ENCODE measurements at places on chromosomes 6 and 20.
A peak's percentile ranks its signal among the peaks of the same experiment; 100 is the strongest.

DNA sequence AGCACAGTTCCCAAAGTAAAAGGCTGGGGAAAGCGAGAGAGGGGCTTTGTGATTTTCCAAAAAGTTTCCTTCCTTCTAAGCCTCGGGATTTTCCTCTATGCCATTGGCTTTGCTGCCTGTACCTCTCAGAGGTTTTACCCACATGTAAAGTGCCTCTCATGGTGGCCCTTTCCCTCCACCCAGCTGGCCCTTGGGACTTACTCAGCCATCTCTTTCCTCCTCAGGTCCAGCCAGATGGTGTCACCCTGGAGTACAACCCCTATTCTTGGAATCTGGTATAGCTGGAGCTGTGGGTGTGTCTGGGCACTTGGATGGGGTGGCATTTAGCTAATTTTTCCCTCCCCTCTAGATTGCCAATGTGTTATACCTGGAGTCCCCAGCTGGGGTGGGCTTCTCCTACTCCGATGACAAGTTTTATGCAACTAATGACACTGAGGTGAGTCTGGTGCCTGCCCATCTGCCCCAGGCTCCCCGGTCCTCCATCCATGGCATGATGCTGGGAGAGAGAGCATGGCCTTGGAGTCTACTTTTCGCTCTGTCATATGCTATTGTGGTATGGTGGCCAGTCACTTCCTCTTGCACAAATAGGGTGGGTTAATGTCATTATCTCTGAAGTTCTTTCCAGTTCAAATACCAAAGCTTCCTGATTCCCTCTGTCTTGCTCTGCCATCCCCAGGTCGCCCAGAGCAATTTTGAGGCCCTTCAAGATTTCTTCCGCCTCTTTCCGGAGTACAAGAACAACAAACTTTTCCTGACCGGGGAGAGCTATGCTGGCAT lies 1.1 kb downstream of the CTSA start:
- DNase-seq, result no peak

DNA sequence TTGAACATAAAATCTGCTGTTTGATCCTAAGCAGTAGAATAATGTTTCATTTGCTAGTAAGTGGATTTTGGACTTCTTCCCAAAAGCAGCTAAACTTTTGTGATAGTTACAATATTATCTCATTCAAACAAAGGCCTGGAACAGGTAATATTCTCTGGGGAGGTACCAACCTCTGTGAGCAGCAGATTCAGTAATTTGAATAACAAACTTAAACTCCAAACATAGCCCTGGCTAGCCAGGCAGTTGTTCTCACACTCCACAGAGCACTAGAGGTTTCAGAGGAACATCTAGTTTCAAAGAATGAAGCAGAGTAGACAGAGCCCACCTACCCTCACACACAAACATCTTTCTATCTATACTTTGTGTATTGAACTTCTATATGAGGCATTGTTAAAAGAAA lies 40.9 kb downstream of the LGSN start:
- no peak for DNase-seq

DNA sequence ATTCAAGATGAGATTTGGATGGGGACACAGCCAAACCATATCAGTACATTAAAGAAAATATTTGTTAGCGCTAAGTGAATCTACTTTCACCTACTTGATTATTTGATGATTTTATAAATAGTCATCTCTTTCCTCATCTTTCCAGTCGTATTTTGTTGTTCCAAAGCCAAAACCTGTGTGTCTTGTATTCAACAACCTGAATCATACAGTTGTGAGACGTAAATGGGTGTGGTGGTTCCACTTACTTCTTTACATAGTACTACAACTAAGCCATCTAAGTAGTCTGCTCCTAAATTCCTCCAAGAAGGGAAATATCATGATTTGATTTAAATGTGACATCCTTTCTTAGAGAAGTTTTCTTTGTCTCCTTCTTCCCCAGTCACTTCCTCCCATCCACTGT lies 132.8 kb downstream of the ESR1 start:
- DNase-seq, result no peak

- no peak for DNase-seq
Observed at GRCh38 chr6:163667372-163668060, 253.0 kb downstream of the QKI start.

DNA sequence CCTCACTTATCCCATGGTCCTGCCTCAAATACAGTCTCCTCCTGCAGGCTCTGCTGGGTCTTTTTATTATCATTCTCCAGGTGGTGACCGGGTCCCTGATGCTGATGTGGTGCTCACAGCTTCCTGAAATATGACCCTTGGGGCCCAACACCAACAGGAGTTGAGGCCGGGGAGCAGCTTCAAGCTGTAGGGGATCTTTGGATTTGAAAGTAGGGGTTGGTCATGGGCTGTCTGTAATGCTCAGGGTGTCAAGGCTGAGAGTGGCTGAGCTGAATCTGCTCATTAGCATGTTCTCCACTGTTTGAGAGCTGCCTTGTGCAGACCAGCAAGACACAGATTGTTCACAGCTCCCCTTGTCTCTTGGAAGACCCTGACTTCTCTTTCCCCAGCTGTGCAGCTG lies 35.5 kb downstream of the HLA-F start:
- DNase-seq, result no peak

DNA sequence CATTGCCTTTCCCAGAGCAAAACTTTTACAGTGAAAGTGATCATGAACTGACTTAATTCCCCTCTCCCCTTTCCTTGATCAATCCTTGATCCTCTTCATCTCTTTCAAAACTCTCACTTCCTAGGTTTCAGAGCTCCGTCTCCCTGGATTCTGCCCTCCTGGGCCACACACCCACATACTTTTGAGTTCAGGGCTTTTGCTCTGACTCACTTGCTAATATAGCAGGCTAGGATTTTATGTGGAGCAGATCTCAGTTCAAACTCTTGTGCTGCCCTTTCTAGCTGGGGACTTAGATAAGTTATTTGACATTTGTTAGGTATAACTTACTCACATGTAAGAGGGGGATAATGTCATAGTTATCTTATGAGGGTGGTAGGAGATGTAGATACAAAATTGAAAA lies 109.1 kb upstream of the MLIP start:
- no peak for DNase-seq

DNA sequence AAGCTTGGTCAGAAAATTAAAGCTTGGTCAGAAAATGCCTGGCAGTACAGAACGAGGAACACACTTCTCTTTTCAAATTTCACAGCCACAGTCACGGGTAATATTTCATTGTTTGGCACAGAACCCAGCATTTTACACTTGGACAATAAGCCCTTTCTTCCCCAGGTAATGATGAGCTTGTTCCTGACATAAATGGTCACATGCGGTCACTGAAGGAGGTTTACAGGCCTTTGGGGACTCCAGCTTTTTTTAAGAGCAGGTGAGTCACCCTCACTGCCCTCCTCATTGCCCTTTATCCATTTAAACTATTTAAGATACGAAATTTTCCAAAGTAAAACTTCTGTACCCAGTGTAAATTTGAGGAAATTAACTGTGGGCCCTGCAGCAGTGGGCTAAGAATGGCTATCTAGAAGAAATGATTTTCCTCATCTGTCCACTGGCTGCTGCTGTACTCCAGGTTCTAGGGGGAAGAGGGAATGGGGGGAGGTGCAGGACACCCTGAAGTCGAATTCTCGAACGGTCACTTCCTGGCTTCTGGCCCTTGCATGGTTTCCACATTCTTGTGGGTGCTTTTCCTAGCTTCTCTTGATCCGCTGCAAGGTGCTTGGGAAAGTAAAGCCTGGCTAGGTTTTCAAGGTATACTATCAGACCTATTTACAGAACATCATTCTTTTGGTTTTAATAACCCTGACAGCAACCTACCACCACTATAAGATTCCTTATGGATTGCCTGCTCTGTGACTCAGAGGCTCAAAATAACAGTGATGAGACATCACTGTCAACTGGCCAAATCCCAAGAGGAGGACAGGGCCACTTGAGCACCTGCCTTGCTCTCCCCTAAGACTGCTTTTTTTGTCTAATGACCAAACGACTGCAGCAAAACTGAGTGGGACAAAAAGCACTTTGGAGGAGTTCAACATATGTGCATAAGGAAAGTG lies 75.8 kb downstream of the PREP start:
- DNase-seq, result no peak

GRCh38 chr6:148951662-148952061 lies 204.8 kb downstream of the UST start:
- no peak for DNase-seq

GRCh38 chr6:132669690-132670291 lies 10.8 kb upstream of the TAAR1 start:
- no peak for DNase-seq

DNA sequence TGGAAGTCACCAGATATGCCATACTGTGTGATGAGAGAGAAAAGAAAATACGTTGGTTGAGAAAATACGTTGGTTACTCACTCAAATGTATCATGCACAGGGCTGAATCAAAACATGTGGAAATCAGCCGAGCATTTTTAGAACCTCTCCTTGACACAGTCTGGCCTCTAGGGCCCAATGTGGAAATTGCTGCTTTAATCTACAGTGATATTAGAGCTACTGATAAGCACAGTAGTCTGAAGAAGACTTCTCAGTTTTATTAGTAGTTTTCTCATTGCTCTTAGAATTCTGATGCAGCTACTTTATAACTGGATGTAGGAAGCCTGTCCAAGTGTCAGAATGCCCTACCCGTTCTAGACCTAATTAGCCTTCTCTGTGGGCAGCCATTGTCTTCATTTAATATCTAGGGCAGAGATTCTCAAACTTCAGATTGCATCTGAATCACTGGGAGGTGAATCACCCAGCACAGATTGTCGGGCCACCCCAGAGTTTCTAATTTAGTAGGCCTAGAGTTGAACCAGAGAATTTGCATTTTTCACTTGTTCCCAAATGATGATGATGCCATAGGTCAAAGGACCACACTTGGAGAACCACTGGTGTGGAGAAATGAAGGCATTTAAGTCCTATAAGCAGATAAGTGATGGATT lies 229.1 kb downstream of the PLCB1 start:
- DNase-seq, result no peak

DNA sequence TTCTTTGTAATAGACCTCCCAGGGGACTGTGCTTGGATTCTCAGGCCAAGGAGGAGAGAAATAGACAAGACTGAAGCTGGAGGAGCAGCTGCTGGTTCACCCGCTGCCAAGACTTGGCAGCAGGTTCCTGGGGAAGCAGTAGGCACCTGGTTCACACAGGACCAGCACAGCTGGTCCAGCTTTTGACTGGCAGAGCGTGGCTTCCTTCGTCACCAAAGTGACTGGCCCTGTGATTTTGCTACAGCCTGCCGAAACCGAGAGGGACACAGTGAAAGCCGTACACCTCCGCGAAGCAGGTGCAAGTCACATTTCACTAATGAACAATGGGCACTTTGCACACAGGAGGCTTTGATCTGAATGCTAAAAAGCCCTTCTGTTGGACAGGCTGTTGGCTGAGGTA lies 199.0 kb downstream of the RNF144B start:
- DNase-seq, result no peak

GRCh38 chr6:128964233-128964755 lies 81.4 kb downstream of the LAMA2 start:
- DNase-seq, result no peak

DNA sequence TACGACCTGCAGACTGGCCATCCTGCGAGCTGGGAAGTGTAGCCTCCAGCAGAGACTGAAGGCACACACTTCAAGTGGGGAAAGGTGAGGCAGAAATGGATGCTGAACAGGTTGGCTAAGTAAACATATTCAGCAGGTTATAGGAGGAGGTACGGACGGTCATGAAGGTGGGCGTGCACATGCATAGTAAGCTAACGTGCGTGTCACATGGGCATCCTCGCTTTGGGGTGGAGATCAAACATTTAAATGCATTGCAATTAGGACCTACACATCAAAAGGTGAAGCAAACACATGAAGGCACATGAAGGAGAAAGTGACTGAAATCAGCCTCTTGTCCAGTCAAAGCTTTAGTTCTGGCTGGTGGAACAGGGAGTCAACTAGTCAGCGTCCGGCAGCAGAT lies 305.6 kb upstream of the EXOC2 start:
- DNase-seq, result no peak

GRCh38 chr6:126539022-126539421 lies 199.1 kb downstream of the CENPW start:
- no peak for DNase-seq

- DNase-seq, result peak; percentile 77
Observed at GRCh38 chr20:63873477-63873971, 8.5 kb downstream of the TPD52L2 start.

DNA sequence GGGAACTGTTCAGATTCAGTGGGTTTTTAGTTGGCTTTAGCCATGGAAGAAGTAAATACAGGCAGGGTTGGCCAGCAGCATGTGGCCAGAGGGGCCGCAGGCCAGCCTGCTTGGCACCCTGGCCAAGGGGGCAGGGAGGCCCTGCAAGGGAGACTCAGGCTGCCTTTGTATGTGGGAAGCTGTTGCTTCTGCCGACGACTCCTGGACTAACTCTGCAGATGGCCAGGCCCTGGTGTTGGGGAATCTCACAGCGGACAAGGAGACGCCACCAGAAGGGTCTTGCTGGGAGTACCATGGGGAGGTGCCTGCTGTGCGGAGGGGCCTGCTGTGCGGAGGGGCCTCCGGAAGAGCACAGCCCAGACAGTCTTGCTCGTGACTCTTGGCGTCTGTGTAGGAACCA lies 25.2 kb downstream of the PYGB start:
- peak; percentile 25 for DNase-seq

DNA sequence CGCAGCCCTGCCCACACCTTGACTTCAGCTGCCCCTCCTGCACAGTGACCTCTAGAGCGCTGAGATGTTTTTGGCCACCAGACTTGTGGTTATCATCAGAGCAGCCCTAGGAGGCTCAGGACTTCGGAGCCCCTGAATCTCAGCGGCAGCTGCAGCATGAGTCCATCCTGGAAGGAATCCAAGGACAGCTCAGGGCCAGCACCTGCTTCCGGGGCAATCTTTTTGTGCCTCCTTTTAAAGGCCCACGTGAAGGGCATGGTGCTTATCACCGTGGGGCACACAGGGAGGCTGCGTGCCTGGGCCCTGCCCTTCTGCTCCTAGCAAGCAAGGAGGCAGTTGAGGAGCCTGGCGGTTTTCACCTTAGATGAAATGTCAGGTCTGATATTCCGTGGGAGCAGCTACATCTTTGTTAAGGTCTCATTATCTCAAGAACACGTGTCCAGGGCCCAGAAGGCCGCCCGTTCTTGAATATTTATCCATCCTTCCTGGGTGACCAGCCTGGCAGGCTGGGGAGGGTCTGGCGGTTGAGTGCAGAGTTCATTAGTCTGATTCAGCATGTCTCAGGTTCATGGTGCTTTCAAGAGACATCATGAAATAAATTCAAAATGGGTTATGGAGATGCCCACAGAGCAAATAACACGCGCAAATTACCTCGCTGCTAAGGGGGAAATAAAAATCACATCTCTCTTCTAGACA lies 392.4 kb downstream of the TAF4 start:
- no peak for DNase-seq

Measured in activated effector memory CD4-positive, alpha-beta T cell treated with anti-CD3 and anti-CD28 coated beads, Interleukin-2, amount 50 U/mL, for 16 hours (primary cell).